ENCODE measurements at places on chromosomes 7 and 10. TPM values are rescaled to one million over a fixed set of nuclear protein-coding genes. Genes with fewer than 3 reads are reported as not detected.

The ZCCHC24 gene
- total RNA-seq = 75.3 TPM

- no peak for DNase-seq
Observed at GRCh38 chr10:107492389-107492788, 327.9 kb upstream of the SORCS1 start.

DNA sequence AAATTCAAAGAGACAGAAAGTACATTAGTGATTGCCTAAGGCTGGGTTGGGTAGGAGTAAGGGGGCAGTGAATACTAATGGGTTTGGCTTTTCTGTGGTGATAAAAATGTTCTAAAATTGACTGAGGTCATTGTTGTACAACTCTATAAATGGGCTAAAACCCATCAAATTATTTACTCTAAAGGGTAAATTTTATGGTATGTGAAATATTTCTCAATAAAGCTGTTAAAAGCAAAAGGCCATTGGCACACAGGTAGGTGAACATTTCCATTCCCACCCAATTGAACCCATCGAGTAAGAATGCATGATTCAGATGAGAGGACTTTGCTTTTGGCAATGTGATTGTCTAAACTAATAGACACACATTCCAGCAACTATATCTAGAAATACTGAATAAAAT, 579.4 kb downstream of the GATA3 start:
- DNase-seq = no peak

GRCh38 chr7:103343758-103344452, 662 bp downstream of the DNAJC2 start:
- no peak for DNase-seq

- no peak for DNase-seq
Observed at GRCh38 chr7:2956526-2957368, 86.9 kb downstream of the CARD11 start.

DNA sequence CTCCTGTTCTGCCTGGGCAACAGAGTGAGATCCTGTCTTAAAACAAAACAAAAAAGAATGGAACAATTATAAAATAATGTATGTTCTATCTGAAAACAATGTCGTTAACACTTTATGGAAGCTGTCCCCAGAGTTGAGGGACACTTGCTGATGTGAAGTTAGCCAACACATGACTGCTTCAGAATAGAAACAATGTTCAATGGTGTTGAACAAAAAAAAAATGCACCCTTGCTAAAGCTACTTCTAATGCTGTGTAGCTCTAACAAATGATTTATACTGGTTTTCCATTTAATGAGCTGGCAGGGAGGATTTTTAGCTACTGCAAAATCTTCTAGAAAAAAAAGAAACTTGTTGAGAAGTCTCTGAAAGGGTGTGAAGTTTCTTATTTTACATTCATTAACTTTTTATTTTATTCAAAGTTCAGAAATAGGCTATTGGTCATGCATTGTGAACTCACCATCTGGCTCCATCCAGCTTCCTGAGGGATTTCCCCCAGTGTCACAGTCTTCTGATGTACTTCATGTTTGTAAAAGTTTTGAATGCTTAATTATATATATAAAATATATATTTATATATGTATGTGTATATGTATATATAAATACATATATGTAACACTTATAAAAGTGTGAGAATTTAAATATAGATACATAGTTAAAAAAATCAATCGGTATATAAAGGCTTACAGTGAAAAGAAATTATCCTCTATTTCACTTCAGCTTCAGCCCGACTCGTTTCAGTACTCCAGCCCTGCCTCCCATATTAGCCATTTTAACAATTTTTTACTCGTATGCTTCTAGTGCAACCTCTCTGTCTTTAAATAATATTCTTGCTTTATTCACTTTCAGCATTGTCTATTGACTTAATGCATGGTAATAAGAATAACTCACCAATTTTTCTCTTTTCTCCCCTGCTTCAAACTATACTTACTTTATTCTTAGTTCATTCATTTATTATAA, 35.0 kb downstream of the HDAC9 start:
- no peak for DNase-seq

DNA sequence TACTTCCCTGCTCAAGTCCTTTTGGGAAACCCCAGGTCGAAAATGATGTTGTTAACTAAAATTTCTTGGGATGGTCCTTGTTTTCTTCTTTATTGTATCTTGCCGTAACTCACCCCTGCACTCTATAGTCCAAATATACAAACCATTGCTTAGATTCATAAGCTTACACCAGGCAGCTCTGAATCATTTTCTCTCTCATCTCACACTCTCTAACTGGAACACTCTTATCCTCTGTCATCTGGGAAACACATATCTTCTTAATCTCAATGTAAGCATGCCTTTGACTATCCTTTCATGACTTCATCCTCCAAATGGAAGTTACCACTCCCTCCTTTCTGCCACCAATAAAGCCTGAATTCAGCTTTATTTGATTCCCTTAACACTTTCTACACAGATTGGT, 175.8 kb upstream of the ANK3 start:
- no peak for DNase-seq
